ENCODE measurements at places on chromosomes 13 and 19.

GRCh38 chr19:10368101-10368803 is 12.1 kb downstream of the TYK2 start:
- no peak for DNase-seq

GRCh38 chr19:45075301-45076028 is 813 bp downstream of the ZNF296 start:
- no peak for DNase-seq

- no peak for DNase-seq
These were observed 25.8 kb upstream of the TINCR start for GRCh38 chr19:5593343-5594255.

DNA sequence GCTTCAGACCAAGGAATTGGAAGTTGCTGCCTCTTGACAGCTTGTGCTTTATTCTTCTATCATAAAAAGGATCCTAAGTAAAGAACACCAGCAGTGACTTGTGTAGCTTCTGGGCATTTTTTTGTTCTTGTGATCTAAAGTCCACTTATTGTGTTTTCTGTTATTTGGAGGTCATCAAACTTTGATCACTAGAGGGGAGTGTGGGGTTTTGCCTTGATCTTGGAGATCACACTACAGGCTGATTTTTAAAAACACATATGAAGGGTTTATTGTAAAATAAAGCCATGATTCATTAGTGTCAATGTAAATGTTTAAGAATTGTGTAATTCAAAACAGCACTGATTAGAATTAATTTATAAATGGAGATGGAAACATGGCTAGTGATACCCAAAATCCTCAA is 328.7 kb upstream of the EDNRB start:
- DNase-seq, result no peak

DNA sequence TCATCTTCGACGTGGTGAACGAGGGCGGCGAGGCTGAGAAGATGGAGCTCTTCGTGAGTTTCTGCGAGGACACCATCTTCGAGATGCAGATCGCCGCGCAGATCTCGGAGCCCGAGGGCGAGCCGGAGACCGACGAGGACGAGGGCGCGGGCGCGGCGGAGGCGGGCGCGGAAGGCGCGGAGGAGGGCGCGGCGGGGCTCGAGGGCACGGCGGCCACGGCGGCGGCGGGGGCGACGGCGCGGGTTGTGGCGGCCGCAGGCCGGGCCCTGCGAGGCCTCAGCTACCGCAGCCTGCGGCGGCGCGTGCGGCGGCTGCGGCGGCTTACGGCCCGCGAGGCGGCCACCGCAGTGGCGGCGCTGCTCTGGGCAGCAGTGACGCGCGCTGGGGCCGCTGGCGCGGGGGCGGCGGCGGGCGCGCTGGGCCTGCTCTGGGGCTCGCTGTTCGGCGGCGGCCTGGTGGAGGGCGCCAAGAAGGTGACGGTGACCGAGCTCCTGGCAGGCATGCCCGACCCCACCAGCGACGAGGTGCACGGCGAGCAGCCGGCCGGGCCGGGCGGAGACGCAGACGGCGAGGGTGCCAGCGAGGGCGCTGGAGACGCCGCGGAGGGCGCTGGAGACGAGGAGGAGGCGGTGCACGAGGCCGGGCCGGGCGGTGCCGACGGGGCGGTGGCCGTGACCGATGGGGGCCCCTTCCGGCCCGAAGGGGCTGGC is 52.6 kb downstream of the MAP4K1 start:
- DNase-seq, result no peak

DNA sequence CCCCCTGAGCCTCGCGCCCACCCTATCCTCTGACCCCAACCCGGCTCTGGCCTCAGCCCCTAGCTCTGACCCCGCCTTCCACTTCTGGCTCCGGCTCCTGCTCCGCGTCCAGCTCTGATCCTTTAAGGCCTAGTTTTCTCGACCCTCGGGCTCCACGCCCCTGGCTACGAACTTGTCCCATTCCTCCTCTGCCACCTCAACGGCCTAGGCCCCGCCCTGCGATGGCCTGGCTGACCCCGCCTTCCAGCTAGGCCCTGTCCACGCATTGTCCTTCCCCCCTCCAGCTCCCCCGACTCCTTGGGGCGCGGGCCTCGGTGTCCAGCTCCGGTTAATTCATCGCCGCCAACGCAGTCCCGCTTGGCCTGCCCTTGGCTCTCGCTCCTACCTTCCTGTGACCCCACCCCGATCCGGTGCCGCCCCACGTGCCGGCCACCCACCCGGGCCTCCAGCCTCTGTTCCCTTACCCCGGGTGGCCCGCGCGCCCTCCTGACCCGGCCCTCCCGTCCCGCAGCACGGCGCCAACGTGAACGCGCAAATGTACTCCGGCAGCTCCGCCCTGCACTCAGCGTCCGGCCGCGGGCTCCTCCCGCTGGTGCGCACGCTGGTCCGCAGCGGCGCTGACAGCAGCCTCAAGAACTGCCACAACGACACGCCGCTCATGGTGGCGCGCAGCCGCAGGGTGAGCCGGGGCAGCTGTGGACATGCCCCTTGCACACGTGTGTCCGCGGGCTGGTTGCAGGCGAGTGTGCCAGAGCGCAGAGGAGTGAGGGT is 9.4 kb downstream of the BCL3 start:
- no peak for DNase-seq

GRCh38 chr19:24086974-24087595 is at the start of gene ZNF254:
Gene ZNF254, plus strand, starts transcription at chr19:24087187. Its CDS starts 121 bp downstream, at chr19:24087308.
- DNase-seq, result peak; percentile 62
